ENCODE measurements at places on chromosomes 11 and 22. TPM values are rescaled to one million over a fixed set of nuclear protein-coding genes. Genes with fewer than 3 reads are reported as not detected.

UCP2 gene
- 0.50 TPM for total RNA-seq

ABCG4 gene
- 0.31 TPM for total RNA-seq

PTPN5 gene
- not detected for total RNA-seq

ZNF214 gene
- total RNA-seq: 1.00 TPM

KCTD14 gene
- 0.54 TPM for total RNA-seq

MGAT3 gene
- total RNA-seq: 0.49 TPM

SLCO2B1 gene
- 0.59 TPM for total RNA-seq

KRTAP5-8 gene
- not detected for total RNA-seq

Measured in cardiac ventricle fibroblast (primary cell).